Suppressor macrophage treated with lipopolysaccharide for 4 hours (primary cell): ENCODE measurements at places on chromosomes 13 and 19.

DNA sequence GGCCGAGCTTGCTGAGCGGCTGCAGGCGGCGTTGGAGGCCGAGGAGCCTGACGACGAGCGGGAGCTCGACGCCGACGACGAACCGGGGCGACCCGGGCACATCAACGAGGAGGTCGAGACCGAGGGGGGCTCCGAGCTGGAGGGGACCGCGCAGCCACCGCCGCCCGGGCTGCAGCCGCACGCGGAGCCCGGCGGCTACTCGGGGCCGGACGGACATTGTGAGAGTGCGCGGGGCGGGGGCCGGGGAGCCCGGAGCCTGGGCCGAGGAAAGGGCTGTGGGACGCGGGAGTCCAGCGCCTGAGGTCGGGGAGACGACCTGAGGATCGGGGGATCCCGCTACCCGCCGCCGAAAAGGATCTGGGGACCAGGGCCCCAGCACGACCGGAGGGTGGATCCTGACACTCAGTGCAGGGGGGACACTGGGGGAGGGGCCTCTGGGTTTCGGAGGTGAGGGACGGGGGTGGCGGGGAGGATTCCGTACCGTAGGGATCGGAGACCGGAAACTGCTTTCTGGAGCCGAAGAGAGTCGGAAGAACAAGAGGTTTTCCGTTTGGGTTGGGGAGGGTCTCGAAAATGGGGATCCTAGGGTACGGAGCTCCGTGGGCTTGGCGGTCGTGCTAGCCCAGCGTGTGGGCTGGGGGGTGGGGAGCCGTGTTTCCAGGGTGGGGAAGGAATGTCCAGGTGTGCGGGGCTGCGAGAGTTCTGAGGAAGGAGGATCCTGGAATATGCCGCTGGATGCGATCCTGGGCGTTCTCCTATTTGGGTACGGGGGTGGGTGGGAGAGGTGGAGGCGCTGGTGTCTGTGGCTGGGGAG is 616 bp downstream of the HNRNPUL1 start:
- DNase-seq, result peak; percentile 43

- peak; percentile 48 for DNase-seq
Observed at GRCh38 chr19:1173159-1173844, 766 bp downstream of the SBNO2 start.

DNA sequence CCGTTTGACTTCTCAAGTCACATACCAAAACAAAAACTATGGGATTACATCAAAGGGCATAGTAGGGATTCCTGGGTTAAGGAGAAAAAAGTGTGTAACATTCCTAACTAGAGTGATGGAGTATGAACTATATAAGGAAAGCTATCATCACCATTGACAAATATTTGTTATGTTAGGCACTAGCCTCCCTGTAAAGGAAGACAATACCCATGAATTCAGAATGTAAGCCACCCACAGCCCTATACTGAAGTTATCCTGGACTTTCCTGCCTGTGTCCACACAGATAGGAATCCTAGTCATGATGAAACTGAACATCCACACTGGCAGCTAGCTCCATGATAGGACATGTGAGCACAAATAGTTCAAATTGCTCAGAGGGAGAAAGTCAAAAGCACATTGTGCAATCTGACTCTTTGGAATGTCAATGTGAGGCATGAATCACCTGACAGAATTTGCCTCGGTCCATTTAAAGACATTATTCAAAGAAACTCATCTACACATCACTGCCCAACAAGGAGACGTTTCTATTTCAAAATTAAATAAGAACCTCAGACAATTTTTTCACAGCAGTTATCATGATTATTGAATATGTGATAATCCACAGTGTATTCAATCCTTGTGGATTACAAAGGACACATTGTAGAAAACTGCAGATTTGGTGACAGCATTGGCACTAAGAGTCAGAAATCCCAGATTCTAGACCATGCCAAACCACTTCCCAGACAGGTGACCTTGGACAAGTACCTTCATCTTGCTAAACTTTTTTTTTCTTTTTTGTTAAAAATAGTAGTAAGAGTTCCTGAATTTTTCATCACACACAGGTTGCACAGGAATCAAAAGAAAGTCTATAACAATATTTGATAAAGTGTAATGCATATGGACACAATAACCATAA is 529.3 kb downstream of the IRS2 start:
- DNase-seq, result peak; percentile 4

- peak; percentile 42 for DNase-seq
Observed at GRCh38 chr19:35868172-35868822, at the start of gene APLP1. APLP1 (plus strand) TSS chr19:35868574; CDS start chr19:35868637, 63 bp downstream.

DNA sequence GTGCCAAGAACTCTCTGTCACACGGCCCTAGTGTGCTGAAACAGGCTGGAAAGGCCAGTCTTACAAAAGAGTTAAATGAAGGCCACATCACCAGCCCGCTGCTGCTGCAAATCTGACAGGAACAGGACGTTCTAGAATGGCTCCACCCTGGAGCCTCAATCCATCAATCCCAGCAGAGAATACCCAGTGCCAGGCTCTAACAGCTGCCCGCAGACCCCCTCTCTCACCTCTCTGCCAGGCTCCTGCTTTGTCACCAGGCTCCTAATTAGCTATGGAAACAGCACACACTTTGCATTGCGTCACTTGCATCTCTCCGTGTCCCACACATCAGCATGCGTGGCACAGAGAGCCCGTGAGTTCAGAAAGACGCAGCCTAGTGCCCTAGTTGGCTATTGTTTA is 314.1 kb downstream of the FOXO1 start:
- DNase-seq, result no peak

DNA sequence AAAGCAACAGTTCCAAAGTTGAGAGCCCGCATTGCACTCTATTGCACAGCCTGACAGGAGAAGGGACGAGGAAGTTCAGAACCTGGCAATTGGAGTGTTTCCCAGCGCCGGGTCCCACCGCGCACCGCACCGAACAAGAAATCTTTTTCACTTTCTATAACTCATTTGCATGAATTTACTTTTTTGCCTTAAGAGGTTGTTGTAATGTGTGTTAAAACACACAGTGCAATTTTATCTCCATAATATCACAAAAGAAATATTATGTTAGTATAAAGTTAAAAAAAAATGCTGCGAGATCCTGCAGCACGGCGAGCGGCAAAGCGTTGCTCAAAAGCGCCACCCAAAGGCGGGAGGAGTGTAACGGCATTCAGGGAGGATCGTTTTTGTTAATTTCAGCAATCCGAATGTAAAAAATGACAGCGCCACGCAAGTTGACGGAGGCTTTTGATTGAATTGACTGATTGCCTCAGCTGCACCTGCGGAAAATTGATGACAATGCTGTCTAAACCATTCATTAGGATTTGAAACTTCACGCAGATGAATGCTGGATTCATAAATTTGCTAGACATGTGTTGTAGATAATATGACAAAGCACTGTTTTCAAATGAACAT is 303.6 kb upstream of the ZNF507 start:
- peak; percentile 52 for DNase-seq

- no peak for DNase-seq
Observed at GRCh38 chr19:47438793-47439220, 19.5 kb upstream of the MEIS3 start.

GRCh38 chr13:39515224-39515714 is 87.7 kb downstream of the LHFPL6 start:
- no peak for DNase-seq

DNA sequence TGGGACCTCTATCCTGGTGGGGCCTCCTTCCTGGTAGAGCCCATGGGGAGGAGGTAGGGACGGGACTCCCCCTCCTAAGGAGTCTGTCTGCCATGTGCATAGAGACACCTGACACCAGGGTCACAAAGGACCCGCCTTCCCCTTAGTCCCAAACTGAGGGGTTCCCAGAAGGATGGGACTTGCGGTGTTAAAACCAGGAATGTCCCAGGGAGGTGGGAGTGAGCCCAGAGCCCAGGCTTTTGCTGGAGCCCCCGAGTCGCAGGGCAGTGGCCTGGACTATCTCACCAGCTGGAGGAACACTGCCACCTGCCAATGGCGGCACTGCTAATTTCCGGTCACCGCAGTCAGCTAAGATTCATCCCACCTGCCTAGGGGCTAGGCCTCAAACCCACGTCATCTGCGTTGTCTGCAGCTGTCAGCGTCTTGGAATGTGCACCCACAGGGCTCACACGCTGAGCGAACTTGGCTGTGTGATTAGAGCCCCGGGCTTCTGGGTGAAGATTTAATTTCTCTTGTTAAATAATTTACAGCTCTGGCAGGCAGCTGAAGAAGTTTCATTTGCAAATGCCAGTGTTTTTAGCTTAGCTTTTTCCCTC is 31.9 kb upstream of the ATP11A start:
- no peak for DNase-seq

DNA sequence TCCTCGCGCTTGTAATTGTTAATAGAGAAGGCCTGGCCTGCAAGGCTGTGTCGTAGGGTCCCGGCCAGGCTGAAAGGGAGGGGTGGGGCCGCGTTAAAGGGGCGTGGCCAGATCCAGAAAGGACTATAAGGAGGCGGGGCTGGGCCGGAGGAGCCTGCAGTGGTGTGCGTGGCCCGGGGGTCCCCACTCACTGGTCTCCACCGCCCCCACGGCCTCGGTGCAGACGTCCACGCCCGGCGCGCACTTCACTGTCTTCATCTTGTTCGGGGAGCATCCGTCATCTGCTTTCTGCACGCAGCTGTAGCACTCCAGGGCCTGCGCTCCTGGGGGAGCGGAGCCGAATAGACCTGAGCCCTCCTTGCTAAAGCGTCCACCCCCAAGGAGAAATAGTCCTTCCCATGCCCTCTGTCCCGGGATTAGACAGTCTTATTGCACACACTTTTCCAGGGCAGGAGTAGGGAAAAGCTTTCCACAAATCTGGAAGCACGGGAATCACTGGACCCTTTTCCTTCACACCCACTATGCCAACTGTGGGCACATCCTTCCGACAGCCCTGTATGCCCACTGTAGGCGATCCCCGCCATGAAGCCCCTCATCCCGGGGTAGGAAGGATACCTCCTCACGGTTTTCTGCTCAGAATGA is 1.2 kb downstream of the LYPD3 start:
- DNase-seq, result peak; percentile 59

- no peak for DNase-seq
Observed at GRCh38 chr19:45103156-45103507, 10.2 kb downstream of the PPP1R37 start.

DNA sequence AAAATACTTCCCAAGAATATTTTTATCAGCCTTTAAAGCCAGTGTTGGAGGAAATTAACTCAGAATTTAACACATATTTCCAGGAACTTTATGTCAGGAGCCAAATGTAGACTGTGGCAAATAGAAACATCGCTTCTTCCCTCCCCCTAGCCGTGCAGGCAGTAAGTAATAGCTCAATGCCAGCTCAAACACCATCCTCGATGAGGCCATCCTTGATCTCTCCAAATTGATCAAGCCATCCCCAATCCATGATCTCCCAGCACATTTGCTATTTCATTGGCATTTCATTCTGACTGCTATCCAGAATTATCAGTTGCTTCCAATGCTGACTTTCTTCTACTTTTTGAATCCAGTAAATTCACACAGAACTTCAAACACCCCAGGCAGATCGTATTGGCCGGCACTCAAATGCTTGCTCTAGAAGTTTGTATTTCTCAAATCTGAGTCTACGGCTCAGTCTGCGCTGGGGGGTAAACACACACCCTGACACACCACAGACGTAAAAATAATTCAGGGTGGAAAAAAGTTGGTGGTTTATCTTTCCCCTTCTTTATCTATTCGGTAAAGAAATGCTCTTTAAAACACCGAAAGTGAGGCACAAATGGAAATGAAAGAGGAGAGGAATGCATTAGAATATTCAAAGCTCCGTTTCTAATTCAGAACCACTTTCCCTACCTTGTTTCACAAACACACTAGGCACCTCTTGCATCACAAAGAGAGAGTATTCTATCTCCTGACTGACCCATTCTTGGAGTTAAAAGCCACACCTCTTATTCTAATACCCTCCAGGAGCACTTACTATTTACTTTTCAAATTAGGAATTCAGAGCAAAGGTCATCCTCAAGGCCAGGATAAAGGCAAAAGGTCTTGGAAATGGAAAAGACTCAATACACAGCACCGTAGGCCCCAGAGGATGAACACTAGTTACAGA is 991 bp downstream of the OBI1 start:
- peak; percentile 29 for DNase-seq

DNA sequence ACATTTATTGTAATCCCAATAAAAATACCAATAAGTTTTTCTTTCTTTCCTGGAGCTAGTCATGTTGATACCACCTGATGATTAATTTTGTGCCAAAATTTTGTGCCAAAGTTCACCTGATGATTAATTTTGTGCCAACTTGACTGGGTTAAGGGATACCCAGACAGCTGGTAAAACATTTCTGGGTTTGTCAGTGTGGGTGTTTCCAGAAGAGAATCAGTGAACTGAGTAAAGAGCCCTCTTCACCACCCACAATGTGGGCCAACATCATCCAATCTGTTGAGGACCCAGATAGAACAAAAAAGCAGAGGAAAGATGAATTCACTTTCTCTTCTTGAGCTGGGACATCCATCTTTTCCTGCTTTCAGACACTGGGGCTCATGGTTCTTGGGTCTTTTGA is 292.9 kb downstream of the LMO7 start:
- DNase-seq, result no peak

- DNase-seq, result peak; percentile 52
Observed at GRCh38 chr13:98482476-98483444, 94.1 kb downstream of the STK24 start.

DNA sequence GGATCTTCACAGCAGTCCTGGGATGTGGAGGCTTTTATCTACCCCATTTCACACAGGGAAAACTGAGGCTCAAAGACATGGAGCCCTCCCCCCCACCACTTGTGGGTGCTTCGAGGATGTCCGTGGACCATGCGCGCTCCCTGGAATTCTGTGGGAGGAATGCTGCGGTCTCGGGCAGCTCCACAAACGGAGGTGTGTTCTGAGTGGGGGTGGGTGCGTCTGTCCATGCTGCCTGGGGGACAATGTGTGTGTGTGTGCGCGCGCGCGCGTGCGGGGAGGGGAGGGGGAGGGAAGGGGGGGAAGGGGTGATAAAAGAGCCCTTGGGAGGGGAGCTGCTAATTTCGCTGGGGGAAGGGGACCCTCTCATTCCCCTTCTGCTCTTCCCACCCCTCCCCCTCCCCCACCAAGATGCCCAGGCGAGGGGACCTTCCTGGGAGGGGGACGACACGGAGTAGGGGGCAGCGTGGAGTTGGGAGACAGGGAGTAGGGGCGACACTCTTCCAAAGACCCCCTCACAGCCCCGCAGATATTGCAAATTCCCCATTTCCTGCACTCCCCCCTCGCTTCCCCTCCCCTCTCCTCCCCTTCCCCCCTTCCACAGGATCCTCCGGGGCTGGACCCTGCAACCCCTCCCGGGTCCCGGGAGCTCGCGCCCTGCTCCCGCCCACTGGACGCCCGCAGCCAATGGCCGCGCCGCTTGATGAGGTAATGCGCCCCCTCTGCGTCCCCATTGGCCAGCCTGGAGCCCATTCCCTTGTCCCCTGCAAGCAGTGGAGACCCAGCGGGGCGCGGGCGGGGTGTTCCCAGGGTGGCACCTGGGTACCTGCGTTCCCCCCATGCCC is 18.9 kb upstream of the ZNRF4 start:
- no peak for DNase-seq

GRCh38 chr19:1610579-1610978 is 5.3 kb upstream of the UQCR11 start:
- no peak for DNase-seq

DNA sequence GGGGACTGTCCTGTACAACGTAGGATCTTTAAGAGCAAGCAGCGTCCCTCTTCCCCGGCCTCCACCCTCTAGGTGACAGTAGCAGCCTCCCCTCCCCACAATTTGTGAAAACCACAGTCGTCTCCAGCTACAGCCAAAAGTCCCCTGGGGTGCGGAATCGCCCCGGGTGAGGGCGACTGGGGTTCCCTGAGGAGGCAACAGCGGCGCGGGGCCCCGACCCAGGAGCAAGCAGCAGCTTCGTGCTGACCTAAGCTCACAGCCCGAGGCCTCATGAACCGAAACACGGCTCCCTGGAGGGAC is 322 bp downstream of the ZNF558 start:
- peak; percentile 3 for DNase-seq

- DNase-seq, result no peak
Observed at GRCh38 chr13:51501592-51502152, 48.8 kb upstream of the INTS6 start.

GRCh38 chr19:14441041-14441938 is 8.2 kb downstream of the PKN1 start:
- no peak for DNase-seq
